ENCODE measurements at places on chromosomes 11 and 22.

- DNase-seq: no peak
Measured at GRCh38 chr11:11757909-11758308, 83.9 kb upstream of the USP47 start.

DNA sequence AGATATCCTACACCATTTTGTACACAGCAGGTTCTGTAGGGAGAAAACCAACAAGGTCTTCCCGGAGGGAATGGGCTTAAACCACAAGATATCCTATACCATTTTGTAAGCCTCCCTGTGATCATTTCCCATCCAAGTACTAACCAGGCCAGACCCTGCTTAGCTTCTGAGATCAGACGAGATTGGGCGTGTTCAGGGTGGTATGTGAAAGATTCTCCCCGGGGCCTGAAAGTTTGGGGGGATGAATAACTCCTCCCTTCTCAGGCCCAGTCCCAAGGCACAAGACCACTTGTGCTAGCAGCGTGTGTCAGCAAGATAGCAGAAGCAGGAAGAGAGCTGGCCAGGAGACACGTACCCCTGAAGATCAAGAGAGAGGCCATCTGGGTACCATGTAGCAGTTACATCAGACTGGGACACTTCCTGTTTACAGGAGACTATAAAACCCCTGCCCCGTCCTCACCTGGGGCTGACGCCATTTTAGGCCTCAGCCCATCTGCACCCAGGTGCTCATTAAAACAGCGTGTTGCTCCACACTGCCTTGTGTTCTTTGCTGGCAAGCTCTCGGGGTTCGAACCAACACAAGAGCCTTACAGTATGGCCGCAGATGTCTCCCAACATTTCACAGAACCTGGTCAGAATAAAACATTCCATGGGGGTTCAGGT, 17.3 kb downstream of the MIF start:
- no peak for DNase-seq

DNA sequence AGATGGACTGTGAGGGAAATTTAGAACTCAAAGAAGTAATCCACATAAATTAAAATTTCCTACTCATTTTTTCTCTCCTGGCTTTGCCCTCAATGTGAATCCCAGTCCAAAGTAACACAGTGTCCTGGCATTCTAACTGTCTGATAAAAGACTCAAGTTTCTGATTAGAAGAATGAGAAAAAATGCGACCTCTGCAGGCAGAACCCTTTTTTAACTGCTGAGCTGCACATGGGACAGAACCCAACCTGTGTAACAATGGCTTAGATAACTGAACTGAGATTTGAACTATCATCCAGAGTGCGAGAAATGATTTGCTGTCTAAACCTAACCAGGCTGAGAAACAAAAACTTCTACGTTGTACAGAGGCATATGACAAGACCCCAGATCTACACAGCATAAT, 385.6 kb upstream of the LRRC4C start:
- no peak for DNase-seq

- no peak for DNase-seq
Measured at GRCh38 chr11:77865805-77866204, 44.9 kb downstream of the AAMDC start.

- DNase-seq: no peak
Measured at GRCh38 chr22:46071451-46072109, 78.7 kb upstream of the PPARA start.

DNA sequence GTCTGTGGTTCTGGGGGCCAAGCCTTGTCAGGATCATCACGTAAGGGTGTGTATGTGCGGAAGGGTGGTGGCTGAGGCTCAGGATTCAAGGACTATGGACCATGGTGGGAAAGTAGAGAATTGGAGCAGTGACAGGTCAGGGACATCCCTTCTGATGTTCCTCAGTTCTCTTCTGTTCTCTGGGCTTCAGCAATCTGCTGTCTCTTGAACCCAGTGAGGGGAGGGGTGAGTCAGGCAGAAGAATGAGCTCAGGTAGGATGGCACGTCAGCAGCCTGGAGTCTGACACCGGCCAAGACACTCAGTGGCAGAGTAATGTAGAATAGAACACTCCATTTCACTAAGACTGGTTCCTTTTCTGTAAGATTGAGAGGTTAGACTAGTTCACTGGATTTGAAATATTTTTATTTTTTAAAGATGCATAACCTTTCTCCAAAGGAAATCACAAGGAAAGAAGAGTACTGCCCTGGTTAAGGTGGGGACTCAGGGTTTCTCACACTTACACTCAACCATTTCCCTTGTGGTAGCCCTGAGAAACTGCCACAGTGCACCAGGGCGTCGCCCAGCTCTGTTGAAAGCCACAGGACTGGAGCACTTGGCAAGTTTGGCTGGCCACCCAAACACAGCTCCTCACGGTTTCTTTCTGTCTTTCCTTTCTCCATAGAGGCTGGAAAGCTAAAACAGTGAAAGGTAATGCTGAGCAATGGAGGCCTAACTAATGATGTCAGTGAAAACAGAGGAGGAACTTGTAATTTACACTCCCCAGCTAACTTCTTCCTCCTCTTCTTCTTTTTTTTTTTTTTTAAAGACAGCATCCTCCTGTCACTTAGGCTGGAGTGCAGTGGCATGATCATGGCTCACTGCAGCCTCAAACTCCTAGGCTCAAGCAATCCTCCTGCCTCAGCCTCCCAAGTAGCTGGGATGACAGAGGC, 23.1 kb upstream of the MICAL2 start:
- DNase-seq: no peak

DNA sequence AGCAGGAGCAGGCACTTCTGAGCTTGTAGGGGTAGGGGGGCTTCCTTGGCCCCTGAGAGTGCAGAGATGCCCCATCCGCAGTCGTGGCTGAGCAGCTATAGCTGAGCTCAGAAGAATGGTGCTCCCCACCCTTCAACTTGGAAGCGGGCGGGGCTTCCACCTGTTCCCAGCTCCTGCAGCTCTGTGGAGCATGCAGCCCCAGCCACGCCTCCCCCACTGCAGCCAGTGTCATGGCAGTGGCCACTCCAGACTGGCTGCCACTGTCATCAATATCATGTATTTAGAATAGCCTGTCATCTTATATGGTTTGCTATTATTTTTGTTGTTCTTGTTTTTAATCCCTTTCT, 213.1 kb downstream of the LRRC4C start:
- no peak for DNase-seq

DNA sequence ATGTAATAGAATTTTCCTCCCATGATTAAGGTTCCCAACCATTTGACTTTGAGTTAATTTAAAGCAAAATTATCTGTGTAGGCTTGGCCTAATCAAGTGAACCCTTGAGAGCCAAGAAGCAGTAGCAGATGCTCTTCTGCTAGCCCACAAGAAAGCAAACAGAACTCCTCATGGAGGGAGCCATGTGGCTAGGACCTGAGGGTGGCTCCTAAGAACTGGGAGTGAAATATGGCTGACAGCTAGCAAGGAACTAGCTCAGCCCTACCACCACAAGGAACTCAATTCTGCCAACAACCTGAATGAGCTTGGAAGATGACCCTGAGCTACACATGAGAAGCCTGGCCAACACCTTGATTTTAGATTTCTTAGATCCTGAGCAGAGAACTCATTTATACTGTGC, 167.7 kb downstream of the WNT11 start:
- DNase-seq: no peak

DNA sequence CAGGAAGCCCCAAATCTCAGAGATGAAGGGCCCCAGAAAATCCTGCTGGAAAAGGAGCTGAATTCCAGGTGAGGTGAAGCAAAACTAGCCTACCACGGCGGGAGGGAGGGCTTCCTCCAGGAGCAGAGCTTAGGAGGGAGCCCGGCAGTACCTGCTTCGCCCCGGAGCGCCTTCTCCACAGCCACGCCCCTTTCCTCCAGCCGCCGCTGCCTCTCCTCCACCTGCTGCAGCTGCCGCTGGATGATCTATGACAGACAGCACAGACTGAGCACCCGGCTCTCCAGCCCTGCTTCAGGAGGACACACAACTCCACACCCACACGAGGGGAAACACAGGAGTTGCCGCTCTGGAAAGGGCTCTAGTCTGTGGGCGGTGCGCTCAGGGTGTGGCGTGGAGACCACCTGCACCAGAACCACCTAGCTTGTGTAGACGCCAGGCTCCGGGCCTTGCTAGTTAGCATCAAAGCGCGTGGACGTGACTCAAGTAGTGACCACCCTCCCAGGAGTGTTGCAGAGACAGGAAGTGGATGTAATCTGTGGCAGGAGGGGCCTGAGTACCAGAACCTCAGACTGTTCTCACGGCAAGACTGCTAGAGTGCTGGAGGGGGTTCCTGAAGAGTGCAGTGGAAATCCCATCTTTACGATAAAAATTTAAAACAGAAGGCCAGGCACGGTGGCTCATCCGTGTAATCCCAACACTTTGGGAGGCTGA, 34.6 kb upstream of the BID start:
- no peak for DNase-seq

GRCh38 chr22:24760708-24761306, 13.7 kb downstream of the PIWIL3 start:
- no peak for DNase-seq

GRCh38 chr11:69662021-69662698, 13.0 kb downstream of the LTO1 start:
- no peak for DNase-seq

DNA sequence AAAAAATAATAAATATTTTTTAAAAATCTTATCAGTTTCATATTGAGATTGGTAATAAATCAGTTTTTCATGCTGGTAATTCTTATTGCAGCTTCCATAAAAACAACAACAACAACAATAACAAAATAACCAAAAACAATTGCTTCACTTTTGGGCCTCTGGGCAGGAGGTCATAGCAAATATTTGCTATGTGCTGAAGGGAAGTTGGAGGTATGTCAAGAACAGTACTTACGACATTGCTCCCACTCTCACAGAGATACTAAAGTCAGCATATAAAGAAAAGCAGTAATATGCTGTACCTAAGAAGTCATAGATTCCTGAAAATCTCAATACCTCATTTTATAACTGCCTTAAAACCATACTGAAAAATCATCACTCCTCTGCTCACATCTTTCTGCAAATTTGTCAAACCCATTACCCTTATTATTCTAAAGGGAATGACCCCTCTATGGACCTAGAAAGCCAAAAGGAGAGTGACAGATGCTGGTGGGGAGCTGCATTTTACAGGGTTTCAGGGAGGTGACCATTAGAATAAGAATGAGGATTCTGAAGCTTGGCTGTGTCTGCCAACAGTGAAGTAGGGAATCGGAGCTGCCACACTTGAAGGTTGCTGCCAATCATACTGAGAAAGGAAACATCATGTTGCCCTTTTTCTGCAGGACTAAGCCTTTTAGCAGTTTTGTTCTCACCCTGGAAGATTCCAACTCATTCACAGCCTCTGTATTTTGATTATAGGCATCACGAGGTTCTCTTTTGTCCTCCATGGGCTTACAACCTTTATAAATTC, 742.9 kb downstream of the LRRC4C start:
- no peak for DNase-seq

GRCh38 chr22:25137577-25138525, 61.8 kb upstream of the CRYBB3 start:
- DNase-seq: no peak

- no peak for DNase-seq
Measured at GRCh38 chr11:128029219-128029722, 558.1 kb downstream of the ETS1 start.

GRCh38 chr11:116861539-116861938, 24.1 kb upstream of the APOA1 start:
- no peak for DNase-seq

GRCh38 chr22:31081963-31082605, 966 bp downstream of the SMTN start:
- DNase-seq: no peak

DNA sequence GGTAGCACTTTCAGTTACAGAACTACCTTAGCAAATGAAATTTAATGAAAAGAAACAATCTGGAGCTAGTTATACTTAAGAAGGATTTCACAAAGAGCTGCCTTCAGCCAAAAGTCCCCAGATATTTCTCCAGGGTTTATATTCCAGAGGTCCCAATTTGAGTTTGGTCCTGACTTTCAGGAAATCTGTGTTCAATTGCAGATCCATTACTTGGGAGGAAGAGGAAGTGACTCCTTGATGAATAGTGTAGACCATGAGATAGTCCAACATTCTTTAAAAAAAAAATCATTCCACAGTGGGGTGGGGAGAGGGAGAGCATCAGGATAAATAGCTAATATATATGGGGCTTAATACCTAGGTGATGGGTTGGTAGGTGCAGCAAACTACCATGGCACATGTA, 117.6 kb upstream of the ARHGAP20 start:
- DNase-seq: no peak

- no peak for DNase-seq
Measured at GRCh38 chr11:8712506-8712905, 29.9 kb downstream of the RPL27A start.

GRCh38 chr22:26610072-26610958, 7.5 kb downstream of the CRYBB1 start:
- no peak for DNase-seq

GRCh38 chr11:128936606-128937251, 5.9 kb downstream of the TP53AIP1 start:
- no peak for DNase-seq

Data from Panc1 (cell line).